Activated CD8-positive, alpha-beta memory T cell treated with anti-CD3 and anti-CD28 coated beads for 1 hour (primary cell): ENCODE measurements at places on chromosomes 6 and 20.

GRCh38 chr20:33687370-33687915, 1.3 kb upstream of the E2F1 start:
- no peak for DNase-seq

DNA sequence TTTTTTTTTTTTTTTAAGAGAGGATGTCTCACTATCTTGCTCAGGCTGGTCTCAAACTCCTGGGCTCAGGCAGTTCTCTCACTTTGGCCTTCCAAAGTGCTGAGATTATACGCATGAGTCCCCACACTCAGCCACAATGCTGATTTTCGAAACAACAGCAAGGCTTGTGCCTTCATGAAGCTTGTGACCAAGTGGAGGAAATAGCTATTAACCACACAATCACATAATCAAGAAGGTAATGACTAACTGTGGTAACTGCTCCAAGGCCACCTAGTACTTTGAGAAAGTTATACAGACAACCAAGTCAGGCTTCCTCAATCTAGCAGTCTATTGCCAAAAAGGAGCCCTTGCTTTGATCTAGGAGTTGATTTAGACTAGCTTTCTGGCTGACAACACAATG, 46.3 kb downstream of the SOD2 start:
- DNase-seq = no peak

GRCh38 chr20:38859070-38859690, 53.7 kb downstream of the PPP1R16B start:
- DNase-seq = no peak

GRCh38 chr6:150664091-150664490, 64.4 kb downstream of the PLEKHG1 start:
- no peak for DNase-seq

DNA sequence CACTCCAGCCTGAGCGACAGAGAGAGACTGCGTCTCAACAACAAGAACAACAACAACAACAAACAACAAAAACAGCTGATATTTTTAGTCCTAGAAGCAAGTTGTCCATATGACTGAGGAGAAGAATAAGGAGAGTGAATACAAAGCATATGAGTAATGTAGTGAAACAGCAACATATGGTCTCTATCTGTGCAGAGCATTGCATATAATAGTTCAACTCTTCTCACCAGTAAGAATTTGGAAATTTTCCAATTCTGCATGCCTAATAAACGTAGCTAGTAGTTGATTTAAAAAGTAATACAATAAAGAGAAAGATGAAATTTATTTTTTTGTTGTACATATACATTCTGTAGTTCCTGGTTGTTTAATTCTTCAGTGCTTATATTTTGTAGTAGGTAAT, 129.7 kb upstream of the FAM83B start:
- DNase-seq = no peak

DNA sequence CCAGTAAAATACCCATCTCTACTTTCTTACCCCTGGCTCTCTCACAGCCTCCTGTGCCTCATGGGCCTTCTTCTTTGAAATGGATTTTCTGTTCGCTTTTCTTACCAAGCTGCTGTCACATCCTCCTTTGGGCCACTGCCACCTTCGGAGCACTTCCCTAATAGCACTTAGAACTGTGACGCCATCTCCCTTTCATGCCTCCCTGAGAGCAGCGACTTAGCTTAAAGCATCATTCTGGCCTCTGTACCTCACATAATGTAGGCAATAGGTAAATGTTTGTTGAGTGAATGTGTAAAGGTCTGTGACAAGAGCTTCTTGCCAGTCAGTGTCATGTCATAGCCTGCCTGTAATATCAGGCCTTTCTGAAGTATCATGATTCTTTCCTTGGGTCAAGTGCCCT, 78.8 kb downstream of the ADGRG6 start:
- DNase-seq = no peak

DNA sequence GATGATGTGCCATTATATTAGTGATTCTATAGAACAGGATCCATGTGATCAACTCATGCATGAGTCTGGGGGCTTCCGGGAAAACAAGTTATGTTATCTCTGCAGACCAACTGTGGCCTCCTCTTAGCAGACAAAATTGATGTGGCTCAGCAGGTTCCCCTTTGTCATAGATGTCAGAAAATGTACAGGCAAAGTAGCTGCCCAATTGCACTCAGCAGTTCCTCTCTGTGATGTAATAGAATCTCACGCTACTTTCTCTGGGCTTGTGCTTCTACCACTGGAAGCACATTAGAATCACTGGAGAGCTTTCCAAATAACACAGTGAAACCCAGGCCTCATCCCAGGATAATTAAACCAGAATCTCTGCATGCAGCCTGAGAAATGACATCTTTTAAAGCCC, 253.1 kb downstream of the SLC24A3 start:
- no peak for DNase-seq

- DNase-seq = no peak
These were observed 39.2 kb downstream of the KIF3B start for GRCh38 chr20:32316667-32317066.

DNA sequence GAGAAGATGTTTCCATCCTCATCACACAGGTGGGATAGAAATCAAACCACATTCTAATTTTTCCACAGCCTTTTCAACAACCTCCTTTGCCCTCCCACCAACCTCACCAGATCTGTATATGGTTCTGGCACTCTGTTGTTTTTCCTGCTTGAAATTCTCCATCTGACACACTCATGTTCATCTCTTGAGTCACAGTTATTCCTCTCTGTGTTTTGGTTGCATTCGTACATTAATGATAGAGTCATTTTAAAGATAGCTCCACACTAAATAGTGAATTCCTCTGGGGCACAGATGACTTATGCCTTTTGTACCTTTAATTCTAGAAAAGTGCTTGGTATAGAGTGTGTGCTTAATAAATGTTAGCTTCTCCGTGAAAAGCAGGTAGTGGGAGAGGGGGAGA, 1.4 kb upstream of the GCLC start:
- DNase-seq = no peak

GRCh38 chr6:45002390-45003105, 325.6 kb upstream of the RUNX2 start:
- DNase-seq = no peak

GRCh38 chr6:170459451-170459850, 93.7 kb downstream of the PSMB1 start:
- DNase-seq = no peak

DNA sequence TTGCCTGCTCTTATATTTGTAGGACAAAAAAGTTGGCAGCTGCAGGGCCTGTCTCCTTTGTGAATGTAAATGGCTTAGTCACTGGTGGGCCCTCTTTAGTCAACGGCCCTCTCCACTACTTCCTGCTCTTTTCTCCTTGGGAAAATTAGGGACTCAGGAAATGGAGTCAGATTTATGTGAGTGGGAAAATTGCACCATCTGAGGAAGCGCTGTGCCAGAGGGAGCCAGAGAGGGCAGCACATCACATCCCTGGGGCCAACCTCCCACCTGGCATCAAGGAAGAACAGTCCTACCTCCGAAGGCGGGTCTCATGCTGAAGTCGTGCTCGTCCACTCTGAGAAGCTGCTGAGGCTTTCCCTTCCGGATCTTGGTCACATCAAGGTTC, 15.6 kb downstream of the GABRR2 start:
- DNase-seq = no peak

- no peak for DNase-seq
These were observed 2.0 kb downstream of the SCRT2 start for GRCh38 chr20:673603-674001.
